ENCODE measurements at places on chromosomes 2 and 18. TPM values are rescaled to one million over a fixed set of nuclear protein-coding genes. Genes with fewer than 3 reads are reported as not detected.

AMER3 gene
- total RNA-seq = not detected

DNA sequence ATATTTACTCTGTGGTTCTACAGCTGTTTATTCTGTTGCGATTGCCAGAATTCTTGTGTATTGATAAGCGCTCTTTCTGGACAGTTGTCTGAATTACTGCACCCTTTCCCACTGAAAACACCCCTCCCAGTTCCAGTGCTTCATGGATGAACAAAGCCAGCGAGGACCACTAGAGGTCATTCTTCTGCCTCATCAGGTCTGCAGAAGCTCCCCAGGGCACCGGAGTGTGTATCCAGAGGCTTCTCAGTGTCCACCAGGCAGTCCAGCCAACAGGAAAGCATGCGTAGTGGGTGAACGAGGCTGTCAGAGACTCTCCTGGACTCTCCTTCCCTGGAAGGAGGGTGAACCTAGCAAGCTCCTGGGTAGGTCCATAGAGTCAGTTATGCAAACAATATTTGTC lies 40.6 kb upstream of the INHBB start:
- no peak for DNase-seq

- no peak for DNase-seq
These were observed 7.5 kb upstream of the MYO3B start for GRCh38 chr2:170170281-170171040.

DNA sequence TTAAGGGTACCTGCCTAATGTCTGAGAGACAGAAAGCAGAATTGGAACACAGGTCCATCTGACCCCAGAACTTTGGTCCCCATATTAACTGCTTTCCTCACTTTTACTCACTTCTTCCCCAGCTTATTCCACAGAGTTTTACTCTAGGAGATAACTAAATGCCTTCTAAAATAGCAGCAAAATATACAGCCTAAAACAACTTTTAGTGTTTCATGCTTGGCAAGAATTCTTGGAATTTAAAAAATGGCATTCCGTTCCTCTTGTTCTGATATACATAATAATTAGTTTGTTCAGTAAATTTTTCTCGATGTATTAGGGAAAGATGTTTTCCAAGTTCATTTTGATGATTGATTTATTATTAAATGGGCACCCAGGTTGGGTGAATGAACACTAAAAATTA lies 151.9 kb downstream of the FHOD3 start:
- DNase-seq = no peak

DNA sequence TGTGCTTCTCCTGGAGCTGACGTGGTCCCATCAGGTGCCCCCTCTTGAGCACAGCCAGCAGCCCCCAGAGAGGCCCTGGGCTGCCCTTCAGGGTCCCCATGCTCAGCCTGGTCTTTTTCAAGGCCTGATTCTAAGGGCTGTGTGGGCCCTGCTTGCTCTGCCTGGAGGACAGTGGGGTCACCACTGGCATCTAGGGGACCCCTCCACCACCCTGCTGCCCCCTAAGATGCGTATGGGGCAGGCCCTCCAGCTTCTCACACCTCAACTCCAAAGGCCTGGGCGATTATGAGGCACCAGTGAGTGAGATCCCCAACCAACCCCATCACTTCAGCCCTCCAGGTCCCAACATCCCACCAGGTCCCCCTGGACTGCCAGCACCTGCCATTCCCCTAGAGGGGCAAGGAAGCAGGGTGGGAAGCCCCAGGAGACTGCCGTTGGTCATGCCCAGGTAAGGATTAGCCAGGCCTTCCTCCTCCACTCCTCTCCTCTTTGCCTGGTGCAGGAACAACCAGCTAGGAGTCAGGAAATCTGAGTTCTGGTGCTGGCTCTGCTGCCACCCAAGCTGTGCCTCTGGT lies 114.4 kb downstream of the SMAD7 start:
- DNase-seq = no peak

IRS1 gene
- 13.5 TPM for total RNA-seq

- DNase-seq = no peak
These were observed 43.1 kb upstream of the GALNT3 start for GRCh38 chr2:165837122-165837521.

GRCh38 chr18:63240531-63241316 lies 78.8 kb downstream of the BCL2 start:
- no peak for DNase-seq

GRCh38 chr2:74857725-74858124 lies 23.8 kb downstream of the HK2 start:
- no peak for DNase-seq

DNA sequence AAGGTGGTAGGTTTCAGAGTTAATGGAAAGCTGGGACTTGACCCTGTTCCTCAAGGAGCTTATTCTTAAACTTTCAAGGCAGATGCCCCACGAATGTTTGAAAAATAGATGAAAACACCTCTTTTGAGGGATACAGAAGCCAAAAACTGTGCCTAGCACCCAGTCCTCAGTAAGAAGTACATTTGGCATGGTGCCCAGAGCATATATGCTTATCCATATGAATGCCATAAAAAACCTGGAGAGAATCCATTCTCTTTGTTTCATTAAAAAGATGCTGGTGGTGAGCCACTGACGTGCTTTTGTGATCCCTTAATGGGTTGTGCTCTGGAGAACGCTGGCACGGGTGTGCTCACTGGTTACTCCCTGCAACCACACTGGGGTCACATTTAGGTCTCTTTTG lies 69.0 kb downstream of the IL1R2 start:
- DNase-seq = peak; percentile 45

- no peak for DNase-seq
These were observed 6.9 kb downstream of the ABCG5 start for GRCh38 chr2:43831543-43832294.

- no peak for DNase-seq
These were observed 42.9 kb upstream of the RIT2 start for GRCh38 chr18:43158381-43158780.

CHRND gene
- total RNA-seq = 0.19 TPM

DNA sequence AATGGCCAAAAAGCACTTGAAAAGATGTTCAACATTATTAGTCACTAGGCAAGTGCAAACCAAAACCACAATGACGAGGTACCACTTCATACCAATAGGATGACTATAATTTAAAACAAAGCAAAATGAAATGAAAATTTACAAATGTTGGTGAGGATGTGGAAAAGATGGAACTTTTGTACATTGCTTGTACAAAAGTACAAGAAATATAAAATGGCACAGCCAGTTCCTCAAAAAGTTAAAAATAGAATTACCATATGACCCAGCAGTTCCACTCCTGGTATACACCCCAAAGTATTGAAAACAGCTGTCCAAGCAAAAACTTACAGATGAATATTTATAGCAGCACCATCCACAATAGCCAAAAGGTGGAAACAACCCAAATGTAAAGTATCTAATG lies 107.8 kb upstream of the XPO1 start:
- DNase-seq = no peak

MAPK4 gene
- 35.3 TPM for total RNA-seq

DNA sequence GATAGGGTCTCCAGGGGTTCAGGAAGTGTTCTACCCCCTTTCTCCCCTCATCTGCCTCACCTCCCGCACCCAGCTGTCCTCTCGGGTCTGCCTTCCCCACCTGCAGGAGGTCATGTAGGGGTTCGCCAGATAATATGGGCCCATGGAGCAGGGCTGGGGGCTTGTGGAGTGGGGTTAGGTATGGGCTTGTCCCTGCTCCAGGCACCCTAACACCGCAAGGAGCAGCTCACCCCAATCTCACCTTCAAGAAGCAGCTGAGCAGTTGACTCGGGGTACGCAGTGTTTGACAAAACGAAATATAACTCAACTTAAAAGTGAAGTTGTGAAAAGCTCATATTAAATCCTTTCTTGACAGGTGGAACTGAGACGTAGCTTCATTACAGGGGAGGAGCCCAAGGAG lies 99.6 kb downstream of the CTIF start:
- no peak for DNase-seq

DNA sequence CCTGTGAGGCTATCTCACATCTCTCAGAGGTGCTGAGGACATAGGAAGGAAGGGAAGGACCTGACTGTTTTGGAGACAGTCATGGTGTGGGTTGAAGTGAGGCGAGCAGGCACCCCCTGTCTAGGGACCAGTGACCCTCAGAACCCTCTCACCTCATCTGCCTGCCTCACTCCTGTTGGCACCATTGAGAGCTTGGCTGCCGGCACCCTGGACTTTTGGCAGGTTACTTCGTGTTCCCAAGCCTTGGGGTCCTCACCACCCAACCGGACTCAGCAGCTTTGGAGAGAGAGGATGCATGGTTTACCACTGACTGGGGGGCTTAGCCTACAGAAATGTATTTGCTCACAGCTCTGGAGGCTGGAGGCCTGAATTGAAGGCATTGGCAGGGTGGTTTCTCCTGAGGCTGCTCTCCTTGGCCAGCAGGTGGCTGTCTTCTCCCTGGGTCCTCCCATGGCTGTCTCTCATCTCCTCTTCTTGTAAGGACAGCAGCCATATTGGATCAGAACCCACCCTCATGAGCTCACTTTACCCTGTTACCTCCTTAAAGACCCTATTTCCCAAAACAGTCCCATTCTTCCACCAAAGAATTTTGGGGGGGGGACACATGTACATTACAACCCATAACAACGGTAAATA lies 142.0 kb downstream of the TSN start:
- no peak for DNase-seq

DNA sequence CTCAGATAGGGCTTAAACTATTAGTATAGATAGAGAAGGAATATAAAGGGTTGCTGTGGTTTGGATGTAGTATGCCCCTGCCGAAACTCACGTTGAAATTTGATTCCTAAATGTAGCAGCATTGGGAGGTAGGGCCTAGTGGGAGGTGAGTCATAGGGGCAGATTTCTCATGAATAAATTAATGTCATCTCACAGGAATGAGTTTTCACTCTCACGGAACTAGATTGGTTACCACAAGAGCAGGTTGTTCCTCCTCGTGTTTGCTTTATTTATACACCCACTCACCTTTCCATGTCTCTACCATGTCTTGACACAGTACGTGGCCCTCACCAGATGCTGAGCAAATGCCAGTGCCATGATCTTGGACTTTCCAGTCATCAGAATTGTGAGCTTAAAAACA lies 218.2 kb downstream of the RBM43 start:
- DNase-seq = no peak

DNA sequence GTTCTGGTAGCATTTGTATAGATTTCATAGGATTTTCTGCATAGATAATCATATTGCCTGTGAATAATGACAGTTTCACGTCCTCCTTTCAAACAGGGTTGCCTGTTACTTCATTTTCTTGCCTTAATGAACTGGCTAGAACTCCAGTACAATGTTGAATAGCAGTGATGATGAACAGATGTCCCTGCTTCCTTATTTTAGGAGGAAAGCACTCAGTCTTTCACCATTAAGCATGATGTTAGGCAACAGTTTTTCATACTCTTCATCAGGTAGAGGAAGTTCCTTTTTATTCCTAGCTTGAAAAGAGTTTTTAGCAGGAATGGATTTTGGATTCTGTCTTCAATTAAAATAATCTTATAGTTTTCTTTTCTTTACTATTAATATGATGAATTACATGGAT lies 39.7 kb downstream of the C2orf76 start:
- no peak for DNase-seq

- no peak for DNase-seq
These were observed 19.5 kb downstream of the WIPF1 start for GRCh38 chr2:174577967-174578589.

GRCh38 chr2:38215993-38216392 lies 140.0 kb upstream of the CYP1B1 start:
- no peak for DNase-seq

DNA sequence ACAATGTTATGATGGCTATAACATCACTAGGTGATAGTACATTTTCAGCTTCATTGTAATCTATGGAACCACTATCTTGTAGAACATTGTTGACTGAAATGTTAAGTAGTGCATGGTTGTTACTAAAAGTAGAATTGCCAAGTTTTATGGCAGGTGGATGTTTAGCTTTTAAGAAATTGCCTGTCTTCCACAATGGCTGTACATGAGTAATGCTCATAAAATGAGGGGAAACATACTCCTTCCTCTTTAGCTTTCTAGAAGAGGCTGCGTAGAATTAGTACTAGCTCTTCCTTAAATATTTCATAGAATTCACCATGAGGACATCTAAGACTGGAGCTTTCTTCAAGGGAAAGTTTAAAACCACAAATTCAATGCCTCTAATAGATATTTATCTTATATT lies 161.0 kb downstream of the TPGS2 start:
- DNase-seq = no peak

GCG gene
- not detected for total RNA-seq

ALPI gene
- total RNA-seq = not detected

GRCh38 chr2:62578803-62579640 lies 73.0 kb upstream of the TMEM17 start:
- no peak for DNase-seq

KCNE4 gene
- 5.1 TPM for total RNA-seq

INPP4A gene
- total RNA-seq = 32.1 TPM

- DNase-seq = no peak
These were observed 86.3 kb downstream of the PTPN4 start for GRCh38 chr2:119846021-119846420.

OTOS gene
- not detected for total RNA-seq
